ENCODE measurements at places on chromosomes 5 and 9. TPM values are rescaled to one million over a fixed set of nuclear protein-coding genes. Genes with fewer than 3 reads are reported as not detected.

The ORM2 gene
- not detected for total RNA-seq

DNA sequence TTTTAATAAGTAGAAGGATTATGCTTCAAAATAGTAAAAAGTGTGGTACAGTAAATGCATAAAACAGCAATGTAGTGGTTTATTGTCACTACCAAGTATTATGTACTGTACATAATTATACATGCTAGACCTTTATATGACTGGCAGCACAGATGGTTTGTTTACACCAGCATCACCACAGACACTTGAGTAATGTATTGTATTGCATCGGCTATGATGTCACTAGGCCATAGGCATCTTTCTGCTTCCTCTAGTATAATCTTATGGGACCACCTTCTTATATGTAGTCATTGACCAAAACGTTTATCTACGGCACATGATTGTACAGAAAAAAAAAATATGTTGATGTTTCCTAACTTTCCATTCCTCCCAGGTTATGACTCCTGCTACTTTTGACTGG lies 31.9 kb upstream of the SSBP2 start:
- DNase-seq, result no peak

- DNase-seq, result peak; percentile 37
Measured at GRCh38 chr5:168317096-168317520, 25.7 kb downstream of the WWC1 start.

DNA sequence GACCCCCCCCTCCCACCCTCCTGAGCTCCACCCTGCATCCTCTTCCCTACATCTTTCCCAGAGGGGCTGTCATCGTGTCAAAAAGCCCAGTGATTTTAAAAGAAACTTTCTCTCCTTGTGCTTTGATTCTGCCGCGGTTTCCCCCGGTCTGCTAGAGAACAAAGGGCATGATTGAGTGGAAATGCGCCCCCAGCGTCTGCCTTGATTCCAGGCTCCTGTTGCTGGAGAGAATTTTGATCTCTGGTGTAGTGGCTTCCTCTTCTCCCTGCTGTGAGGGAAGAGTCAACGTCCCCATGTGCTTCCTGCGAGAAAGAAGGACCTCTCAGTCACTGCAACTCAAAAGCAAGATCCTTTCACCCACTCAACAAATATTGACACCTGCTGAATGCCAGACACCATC lies 61.9 kb upstream of the RAPGEF1 start:
- DNase-seq, result no peak

Data from left cardiac atrium (tissue), 4 donors.